ENCODE measurements at places on chromosomes 4 and X. TPM values are rescaled to one million over a fixed set of nuclear protein-coding genes. Genes with fewer than 3 reads are reported as not detected.

DNA sequence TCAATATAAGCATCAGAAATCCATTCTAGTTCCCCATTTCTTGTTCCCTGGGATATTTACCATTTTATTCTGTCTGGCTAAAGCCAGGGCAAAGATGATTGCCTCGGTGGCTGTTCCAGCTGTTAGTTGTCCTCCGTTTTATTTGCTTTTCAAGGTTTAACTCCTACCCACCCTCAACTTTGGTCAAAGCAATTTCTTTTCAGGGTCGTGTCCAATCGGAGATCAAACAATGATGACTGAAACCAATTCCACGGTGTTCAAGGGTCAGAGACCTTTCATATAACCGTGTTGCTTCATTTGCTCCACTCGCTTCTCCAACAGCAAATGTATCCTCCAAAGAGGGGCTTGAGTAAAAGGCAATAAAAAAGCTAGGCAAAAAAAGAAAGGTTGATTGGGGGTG, 193.5 kb upstream of the FTHL17 start:
- peaks cover 21% of the 10 kb centered on the region for H3K4me1 ChIP-seq
- DNase-seq: no peak
- H3K4me3 ChIP-seq: peak overlapping the region; percentile 85
- H3K27me3 ChIP-seq: peaks cover 13% of the 10 kb centered on the region
- H3K27ac ChIP-seq: no peak overlapping the region
- peaks cover 3% of the 10 kb centered on the region for H3K36me3 ChIP-seq

DNA sequence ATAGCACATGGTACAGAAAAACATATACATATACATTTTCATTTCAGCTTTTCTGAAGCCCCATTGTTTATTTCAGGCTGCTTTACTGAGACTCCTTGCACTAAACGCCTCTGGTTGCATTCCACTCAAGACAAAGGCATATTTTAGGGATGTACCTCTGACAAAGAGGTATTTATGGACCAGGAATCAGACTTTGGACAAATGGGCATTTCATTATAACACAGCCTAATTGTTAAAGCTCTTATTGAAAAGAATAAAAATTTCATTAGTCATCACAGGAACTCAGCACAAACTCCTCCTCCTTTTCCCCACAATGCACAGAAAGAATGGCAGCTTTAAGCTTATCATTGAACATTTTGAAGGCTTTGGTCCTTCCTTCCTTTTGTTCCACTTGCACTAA, 62.9 kb upstream of the UGT8 start:
- DNase-seq: no peak
- no peak overlapping the region for H3K27ac ChIP-seq
- H3K4me3 ChIP-seq: no peak overlapping the region
- no peaks in the 10 kb centered on the region for H3K4me1 ChIP-seq

GRCh38 chr4:43351970-43352806, 459.7 kb downstream of the GRXCR1 start:
- H3K27ac ChIP-seq: no peak overlapping the region
- H3K4me1 ChIP-seq: no peaks in the 10 kb centered on the region
- H3K36me3 ChIP-seq: no peaks in the 10 kb centered on the region
- H3K4me3 ChIP-seq: no peak overlapping the region
- no peak for DNase-seq

DNA sequence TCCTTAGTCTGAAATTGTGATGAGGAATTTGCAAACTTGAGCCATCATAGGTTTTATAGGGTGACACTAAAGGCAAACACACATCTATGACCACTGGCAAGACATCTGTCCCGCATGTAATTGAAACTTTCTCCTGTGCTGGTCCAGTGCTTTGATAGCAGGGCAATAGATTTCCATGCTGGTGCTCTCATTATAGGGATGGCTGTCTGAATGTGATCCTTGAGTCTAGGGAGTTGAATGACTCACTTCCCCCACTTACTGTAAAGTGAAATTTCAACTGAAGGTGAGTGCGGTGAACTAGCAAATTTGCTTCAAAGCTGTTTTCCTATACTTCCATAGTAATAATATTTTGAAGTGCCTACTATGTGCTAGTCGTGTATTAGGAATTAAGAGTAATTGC, 1630.0 kb downstream of the STIM2 start:
- H3K27me3 ChIP-seq: no peaks in the 10 kb centered on the region
- no peak overlapping the region for H3K27ac ChIP-seq
- H3K36me3 ChIP-seq: no peaks in the 10 kb centered on the region
- no peak for DNase-seq

DNA sequence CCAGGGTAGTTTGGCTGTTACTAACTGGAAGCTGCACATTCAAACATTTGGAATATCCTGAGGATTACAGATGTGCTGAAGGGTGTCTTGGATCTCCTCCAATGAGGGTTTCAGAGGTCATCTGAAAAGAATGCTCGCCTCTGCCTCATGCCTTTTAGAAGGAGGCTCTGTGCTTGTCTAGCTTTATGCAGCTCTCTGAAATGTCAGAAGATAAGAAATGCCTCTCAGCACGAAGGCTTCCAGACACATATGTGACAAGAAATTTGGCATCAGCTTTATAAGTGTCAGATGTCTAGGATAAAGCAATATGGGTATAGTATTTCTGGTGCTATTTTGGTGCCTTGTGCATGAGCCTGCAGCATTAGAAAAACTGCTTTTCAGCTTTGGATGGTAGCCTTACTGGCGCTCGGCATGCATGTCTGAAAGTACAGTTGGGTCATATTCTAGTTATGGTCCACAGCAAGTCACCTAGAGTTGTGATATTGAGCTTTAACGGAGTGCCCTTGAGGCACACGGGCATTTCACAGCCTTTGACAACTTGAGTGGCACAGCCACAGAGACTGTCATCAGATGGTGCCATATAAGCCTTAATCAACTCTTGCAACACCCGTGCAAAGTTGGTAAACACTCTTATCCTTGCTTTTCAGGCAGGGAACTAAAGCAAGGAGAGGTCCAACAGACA, 70.8 kb upstream of the PGRMC2 start:
- H3K27ac ChIP-seq: no peak overlapping the region
- no peaks in the 10 kb centered on the region for H3K36me3 ChIP-seq
- DNase-seq: no peak
- no peaks in the 10 kb centered on the region for H3K27me3 ChIP-seq
- H3K4me1 ChIP-seq: no peaks in the 10 kb centered on the region

GRCh38 chr4:158929939-158930638, 161.3 kb downstream of the FNIP2 start:
- no peaks in the 10 kb centered on the region for H3K36me3 ChIP-seq
- H3K27me3 ChIP-seq: no peaks in the 10 kb centered on the region
- peak overlapping the region; percentile 79 for H3K4me3 ChIP-seq
- H3K4me1 ChIP-seq: peaks cover 26% of the 10 kb centered on the region
- DNase-seq: no peak

DNA sequence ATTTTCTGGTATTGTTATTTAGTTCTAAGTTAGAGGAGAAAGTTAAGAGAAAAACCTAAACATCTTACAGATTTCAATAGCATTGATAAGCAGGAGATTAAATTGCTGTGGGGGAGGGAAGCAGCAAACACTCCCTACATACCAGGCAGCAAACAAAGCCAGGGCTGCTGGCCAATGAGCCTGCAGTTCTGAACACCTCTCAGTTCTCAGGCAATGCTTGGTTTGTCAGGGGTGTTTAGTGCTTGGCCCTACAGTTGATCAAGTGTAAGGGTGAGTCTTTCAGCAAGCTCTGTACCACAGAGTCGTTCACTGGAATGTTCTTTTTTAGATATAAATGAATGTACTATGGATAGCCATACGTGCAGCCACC, 38.6 kb downstream of the EGFL6 start:
- H3K27ac ChIP-seq: no peak overlapping the region
- H3K4me3 ChIP-seq: no peak overlapping the region
- no peaks in the 10 kb centered on the region for H3K4me1 ChIP-seq
- no peaks in the 10 kb centered on the region for H3K27me3 ChIP-seq
- DNase-seq: no peak
- no peaks in the 10 kb centered on the region for H3K36me3 ChIP-seq

- H3K36me3 ChIP-seq: no peaks in the 10 kb centered on the region
- no peaks in the 10 kb centered on the region for H3K27me3 ChIP-seq
- peaks cover 54% of the 10 kb centered on the region for H3K4me1 ChIP-seq
- peak overlapping the region; percentile 86 for H3K27ac ChIP-seq
- no peak for DNase-seq
Observed at GRCh38 chr4:121256887-121257466, 92.9 kb upstream of the TNIP3 start.

HPGDS gene
- not detected for total RNA-seq

LDB2 gene
- total RNA-seq: not detected

HSFX2 gene
- not detected for total RNA-seq

HERC5 gene
- total RNA-seq: 21.2 TPM

SASH3 gene
- 129 TPM for total RNA-seq

CA5B gene
- 3.8 TPM for total RNA-seq

All from activated T-helper 1 cell treated with anti-CD3 and anti-CD28 coated beads, Interleukin-12 subunit alpha, Interleukin-12 subunit beta, Interleukin-2, Interleukin-4 antibody, amounts not matched to agents 30 ng/mL and 10 ng/mL and 1 ng/mL, durations not matched to agents 14 hours and 24 hours and 36 hours (primary cell).